NCI-H187 (cell line): ENCODE measurements at places on chromosomes 4 and X.

GRCh38 chrX:132742246-132742645 lies 216.2 kb downstream of the HS6ST2 start:
- no peak for DNase-seq

DNA sequence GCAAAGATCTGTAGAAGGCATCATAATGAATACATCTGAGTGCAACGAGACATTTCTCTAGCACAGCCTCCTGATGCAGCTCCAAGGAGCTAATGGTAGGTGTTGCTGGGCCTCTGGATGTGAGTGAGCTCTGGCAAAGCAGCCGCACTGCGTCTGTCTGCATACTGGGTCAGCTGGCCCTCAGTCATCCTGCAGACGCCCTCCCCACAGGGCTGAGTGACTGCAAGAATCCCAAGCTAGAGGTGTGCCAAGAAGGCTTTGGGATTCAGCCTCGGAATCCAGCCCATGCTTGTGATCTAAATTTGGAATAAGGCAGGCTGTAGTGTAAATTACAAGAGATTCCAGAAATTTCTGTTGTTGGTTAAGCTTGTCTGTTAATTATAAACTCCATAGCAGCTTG lies 18.5 kb downstream of the HERC3 start:
- no peak for DNase-seq

DNA sequence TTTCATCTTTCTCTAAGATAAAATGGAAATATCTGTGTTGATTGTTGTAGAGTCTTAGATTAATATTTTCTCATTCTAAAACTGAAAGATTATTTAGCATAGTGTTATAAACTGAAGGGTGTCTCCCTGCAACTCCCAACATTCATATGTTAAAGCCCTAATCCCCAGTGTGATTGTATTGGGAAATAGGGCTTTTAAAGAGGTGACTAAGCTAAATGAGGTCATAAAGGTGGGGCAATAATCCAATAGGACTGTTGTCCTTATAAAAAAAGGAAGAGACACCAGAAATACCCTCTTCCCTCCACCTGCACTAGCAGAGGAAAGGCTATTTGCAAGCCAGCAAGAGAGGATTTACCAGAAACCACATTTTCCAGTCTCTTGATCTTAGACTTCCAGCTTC lies 1626.4 kb downstream of the C4orf33 start:
- DNase-seq: no peak

DNA sequence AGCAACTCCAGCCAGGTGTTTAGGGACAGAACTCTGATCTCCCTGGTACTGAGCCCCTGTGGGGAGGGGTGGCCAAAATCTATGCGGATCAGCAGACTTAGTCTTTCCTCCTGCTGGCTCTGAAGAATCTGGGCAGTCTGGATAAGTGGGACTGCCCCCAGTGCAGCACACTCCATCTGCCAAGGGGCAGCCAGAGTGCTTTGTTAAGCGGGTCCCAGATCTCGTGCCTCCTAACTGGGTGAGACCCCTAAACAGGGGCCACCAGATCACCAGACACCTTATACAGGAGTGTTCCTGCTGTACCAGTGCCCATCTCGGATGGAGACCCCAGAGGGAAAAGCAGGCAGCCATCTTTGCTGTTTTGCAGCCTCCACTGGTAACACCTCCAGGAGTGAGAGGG lies 81.5 kb upstream of the IL13RA2 start:
- no peak for DNase-seq

DNA sequence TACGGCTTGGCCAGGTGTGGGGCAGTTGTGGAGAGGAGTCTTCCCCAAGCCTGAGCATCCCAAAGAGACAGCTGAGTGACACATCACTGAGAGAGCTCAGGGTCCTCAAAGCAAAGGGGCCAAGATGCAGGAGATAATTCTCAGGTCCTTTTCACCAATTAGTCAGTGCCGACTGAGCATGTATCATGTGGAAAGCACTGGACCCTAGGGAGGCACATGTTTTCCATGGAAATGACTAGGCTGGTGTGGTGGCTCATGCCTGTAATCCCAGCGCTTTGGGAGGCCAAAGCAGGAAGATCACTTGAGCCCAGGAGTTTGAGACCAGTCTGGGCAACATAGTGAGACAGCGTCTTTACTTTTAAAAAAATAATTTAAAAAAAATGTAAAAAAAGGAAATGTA lies 67.3 kb upstream of the PRPS1 start:
- no peak for DNase-seq

GRCh38 chr4:76090241-76090691 lies 15.8 kb downstream of the ART3 start:
- no peak for DNase-seq

GRCh38 chrX:2628751-2629315 lies 62.3 kb upstream of the CD99 start:
- DNase-seq: no peak

GRCh38 chr4:73976716-73977115 lies 5.1 kb downstream of the PF4 start:
- DNase-seq: no peak

- DNase-seq: no peak
Observed at GRCh38 chr4:123133397-123134050, 211.1 kb upstream of the NUDT6 start.

DNA sequence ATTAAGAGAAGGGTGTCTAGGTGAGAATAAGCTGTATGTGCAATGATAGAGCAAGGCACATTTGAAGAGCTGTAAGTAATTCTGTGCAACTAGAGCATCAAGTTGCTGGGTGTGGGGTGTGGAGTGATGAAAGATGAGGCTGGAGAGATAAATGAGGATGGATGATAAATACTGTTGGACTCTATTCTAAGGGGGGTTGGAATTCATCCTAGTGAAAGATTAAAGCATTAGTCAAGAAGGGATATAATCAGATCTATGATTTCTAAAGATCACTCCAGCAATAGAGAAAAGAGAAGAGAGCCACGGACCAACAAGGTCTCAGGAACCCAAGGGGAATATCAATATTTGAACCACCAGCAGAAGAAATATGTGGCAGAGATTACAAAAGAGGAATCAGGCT lies 415.0 kb upstream of the RPS6KA3 start:
- DNase-seq: no peak

- no peak for DNase-seq
Observed at GRCh38 chr4:3440979-3441500, 728 bp upstream of the HGFAC start.

GRCh38 chr4:87270825-87271224 lies 50.4 kb upstream of the KLHL8 start:
- DNase-seq: no peak

DNA sequence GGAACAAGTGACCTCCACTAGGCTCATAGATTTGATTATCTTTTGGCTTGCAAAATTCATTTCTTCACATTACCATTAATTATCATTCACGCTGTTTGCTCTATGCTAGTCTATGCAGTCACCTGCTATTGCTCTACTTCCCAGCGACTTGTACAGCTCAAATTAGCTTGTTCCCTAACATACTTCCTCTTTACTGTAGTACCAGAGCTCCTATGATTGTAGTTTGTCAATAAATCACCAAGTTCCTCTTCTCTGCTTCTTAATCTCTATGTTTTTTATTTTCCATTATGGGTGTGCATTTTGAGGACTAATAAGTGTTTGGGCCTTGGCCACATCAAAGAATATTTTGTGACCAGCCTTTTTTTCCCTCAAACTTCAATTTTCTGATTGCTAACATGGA lies 6.2 kb upstream of the GSPT2 start:
- no peak for DNase-seq

- DNase-seq: no peak
Observed at GRCh38 chrX:17475449-17476217, 100.6 kb downstream of the NHS start.

DNA sequence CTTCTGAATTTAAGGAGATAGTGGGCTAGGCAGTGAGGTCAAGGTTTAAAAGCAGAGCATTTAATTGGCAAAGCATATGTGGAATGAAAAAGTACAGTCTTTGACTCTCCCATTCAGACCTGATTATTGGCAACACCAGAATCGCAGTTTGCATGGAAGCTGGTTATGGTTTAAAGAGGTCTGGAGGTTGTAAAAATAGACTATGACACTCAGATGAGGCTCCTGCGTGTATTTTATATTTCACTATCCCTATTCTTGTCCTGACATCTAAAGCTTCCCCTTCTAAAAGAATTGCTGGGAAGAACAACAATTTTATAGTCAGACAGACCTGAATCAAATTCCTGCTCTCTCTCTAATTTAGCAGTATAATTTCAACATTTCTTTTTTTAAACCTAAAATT lies 302.9 kb downstream of the PCDH7 start:
- DNase-seq: no peak

- no peak for DNase-seq
Observed at GRCh38 chr4:137253949-137254348, 278.3 kb downstream of the PCDH18 start.

GRCh38 chr4:81756042-81756441 lies 284.3 kb upstream of the RASGEF1B start:
- DNase-seq: no peak

GRCh38 chrX:40265936-40266335 lies 168.2 kb upstream of the BCOR start:
- DNase-seq: no peak

GRCh38 chr4:53682196-53682595 lies 90.9 kb upstream of the LNX1 start:
- DNase-seq: no peak

- DNase-seq: no peak
Observed at GRCh38 chr4:128854433-128854832, 44.9 kb downstream of the JADE1 start.

DNA sequence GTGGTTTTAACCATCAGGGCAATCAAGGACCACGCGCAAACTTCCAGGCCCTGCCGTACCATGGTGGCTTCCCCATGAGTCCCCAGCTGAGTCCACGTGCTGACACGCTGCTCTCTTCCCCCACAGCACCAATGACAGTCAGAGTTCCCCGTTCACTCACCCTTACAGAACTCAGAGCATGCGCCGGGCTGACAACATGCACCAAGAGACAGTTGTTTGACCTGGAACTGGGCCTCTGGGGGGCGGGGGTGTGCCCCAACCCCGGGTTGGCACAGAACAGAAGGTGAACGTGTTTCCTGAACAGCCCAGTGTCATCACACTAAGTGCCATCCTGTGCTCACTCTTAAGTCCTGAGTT lies 29.4 kb downstream of the IRF2 start:
- DNase-seq: no peak

DNA sequence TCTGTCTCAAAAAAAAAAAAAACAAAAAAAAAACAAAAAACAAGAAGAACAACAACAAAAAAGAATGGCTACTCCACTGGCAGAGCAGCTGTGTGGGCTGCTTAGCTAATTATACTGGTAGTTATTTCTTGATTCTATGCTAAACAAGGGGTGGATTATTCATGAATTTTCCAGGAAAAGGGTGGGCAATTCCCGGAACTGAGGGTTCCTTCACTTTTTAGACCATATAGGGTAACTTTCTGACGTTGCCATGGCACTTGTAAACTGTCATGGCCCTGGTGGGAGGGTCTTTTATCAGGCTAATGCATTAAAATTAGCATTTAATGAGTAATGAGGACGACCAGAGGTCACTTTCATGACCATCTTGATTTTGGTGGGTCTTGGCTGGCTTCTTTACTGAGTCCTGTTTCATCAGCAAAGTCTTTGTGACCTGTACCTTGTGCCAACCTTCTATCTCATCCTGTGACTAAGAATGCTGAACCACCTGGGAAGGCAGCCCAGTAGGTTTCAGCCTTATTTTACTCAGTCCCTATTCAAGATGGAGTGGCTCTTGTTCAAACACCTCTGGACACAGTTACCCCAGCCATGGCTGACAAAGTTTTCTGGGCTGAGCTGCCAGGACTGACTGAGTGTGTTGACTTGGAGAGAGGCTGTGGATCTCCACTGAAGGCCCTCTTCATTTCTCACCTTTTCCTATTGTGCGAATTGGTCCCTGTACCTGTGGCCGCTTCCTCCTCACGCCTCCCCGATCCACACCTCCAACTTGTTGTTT lies 1.3 kb upstream of the OCIAD2 start:
- no peak for DNase-seq

- no peak for DNase-seq
Observed at GRCh38 chrX:151801980-151802379, 67.4 kb downstream of the CNGA2 start.

- no peak for DNase-seq
Observed at GRCh38 chr4:55733932-55734331, 85.7 kb upstream of the EXOC1L start.

- DNase-seq: no peak
Observed at GRCh38 chr4:88955580-88956380, 101.2 kb downstream of the FAM13A start.

DNA sequence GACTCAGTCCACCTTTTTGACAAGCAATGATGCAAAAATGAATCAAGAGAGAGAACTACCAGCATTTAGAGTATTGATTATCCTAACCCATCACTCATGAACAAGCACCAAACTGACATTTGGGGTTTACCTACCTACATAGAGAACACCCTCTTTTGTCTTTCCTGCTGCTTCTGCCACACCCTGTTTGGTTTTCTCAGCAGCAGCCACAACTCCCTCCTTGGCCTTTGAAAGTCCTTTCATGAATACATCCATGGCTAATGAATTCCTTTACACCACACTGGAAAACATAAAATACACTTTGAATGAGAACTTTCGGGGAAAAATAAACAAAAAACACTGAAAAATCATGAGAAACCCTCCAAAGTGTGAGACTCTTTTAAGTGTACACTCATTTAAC lies 1.5 kb downstream of the SNCA start:
- no peak for DNase-seq

- no peak for DNase-seq
Observed at GRCh38 chrX:24676403-24677024, 17.2 kb upstream of the POLA1 start.

DNA sequence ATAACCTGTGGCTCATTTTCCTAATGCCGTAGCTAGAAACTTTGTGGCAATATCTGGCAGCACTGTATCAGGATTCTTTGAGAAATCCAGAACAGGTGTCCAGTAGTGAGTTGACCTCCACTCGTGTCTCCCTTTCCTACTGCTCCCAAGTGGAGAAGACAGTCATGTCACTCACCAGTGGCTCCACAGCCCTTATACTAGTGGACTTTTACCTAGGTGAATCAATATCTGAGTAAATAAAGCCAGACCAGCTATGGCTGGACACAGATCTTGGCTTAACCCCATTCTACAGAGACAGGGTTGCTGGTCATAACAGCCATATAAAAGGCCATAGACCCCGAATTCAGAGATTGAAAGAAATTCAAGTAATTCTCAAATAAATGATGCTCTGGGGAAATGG lies 46.5 kb upstream of the SHROOM4 start:
- DNase-seq: no peak

GRCh38 chrX:66200855-66201795 lies 37.1 kb downstream of the HEPH start:
- no peak for DNase-seq

- DNase-seq: no peak
Observed at GRCh38 chr4:185634066-185634652, 98.9 kb upstream of the PDLIM3 start.

GRCh38 chr4:143515905-143516304 lies 2.4 kb downstream of the SMARCA5 start:
- DNase-seq: no peak

DNA sequence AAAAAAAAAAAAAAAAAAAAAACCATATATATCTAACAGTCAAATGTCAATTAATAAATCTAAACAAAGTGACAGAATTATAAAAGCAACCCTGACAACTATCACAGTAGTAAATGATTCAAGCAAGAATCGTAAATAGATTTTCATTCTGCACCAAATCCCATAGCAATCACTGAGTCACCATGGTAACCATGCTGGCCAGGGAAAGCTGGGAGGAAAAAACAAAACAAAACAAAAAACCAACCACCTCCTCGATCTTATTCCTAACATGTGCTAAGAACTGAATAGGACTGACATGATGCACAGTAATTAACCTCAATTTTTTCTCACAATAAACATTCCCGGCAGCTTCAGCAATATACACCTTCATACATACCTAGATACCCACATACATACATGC lies 30.6 kb upstream of the RAB40A start:
- no peak for DNase-seq

- no peak for DNase-seq
Observed at GRCh38 chr4:123743848-123744247, 347.3 kb downstream of the SPRY1 start.
